ENCODE measurements at places on chromosomes 1 and 21. TPM values are rescaled to one million over a fixed set of nuclear protein-coding genes. Genes with fewer than 3 reads are reported as not detected.

DNA sequence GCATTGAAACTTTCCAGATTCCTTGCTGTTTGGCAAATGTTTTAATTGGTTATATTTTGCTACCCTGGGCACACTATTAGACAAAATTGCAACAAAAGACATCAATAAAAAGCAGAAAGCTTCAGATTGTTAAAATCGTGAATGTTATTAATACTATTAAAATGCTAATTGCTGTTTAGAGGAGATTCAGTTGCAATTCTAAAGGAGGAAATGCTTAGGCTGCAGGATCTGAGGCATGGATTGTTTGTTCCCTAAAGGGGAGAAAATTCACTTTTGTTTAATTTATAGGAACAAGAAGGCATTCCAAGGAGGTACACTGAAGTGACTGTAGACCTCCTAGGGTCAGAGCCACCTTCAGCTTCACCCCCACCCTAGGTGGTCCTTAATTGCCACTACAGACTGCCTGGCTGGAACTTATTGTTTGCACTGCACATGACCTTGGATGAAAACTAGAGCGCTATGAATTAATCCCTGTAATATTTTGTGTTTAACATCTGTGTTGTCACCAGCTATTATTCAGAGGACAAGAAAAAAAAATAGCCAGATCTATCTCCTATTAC lies 1266.9 kb upstream of the ADGRL2 start:
- no peak for DNase-seq

DNA sequence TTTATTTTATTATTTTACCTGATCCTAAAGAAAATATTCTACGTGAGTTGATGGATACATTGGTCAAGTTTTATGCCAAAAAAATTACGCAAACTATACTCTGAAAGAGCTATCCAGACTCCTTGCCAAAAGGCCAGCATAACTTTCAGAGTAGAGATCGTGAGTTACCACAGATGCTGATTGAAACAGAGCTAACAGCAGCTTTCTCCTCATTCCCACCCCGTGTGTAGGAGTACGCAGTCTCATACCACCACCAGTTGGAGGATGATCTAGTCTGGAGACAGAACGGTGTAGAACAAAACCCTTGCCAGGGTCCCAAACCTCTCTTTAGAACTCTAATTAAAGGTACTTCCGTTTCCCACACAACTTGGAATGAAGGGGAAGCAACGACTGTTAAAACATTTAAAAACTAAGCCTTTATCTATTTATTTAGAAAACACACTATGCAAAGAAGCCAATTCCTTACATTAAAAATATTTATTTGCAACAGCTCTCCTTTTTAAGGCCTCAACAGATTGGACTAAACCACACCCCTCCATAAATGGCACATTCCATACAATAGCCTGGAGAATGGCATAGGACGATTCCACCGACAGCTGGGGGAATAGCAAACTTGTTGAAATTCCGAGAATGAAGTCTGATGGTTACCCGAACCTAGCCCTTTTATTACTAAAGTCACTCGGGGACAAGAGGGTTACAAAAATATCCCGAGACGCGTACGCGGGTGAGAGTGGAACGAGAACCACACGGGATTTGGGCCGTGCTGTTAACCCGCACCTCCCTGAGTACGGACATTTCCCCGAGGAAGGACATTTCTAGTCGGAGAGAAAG lies 1.4 kb downstream of the NUCKS1 start:
- peak; percentile 33 for DNase-seq

- DNase-seq: no peak
Measured at GRCh38 chr1:12369258-12369657, 139.4 kb downstream of the VPS13D start.

DNA sequence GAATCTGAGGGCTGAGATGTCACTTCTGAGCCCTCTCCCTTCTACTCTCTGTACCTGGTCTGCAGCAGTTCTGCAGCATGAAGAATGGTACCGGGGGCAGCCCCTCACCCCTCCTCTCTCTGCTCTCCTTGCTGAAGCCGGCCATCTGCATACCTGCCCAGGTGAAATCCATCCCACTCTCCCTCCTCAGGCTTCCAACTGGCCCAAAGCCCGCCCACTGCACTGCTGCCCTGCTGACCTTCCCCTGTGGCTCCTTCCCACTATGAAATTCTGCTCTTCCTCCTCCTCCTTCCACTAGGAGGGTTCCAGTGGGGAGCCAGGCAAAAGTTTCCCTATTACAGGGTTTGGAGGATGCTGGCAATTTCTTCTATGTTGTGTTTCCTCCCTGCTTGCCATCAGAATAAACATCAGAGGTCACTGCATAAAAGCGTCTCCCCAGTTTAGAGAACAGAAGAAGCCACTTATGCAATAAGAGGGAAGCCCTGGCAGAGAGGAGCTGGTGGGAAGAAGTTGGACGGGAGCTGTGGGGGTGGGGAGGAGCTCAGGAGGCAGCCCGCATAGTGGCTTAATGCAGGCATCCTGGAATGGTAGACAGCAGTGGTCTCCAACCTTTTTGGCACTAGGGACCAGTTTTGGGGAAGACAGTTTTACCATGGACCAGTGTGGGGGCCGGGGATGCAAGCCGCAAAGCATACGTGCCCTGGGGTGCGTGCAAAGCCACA lies 30.3 kb downstream of the TMCO4 start:
- DNase-seq: no peak

The SPATA46 gene
- total RNA-seq: not detected

The ACKR1 gene
- not detected for total RNA-seq

DNA sequence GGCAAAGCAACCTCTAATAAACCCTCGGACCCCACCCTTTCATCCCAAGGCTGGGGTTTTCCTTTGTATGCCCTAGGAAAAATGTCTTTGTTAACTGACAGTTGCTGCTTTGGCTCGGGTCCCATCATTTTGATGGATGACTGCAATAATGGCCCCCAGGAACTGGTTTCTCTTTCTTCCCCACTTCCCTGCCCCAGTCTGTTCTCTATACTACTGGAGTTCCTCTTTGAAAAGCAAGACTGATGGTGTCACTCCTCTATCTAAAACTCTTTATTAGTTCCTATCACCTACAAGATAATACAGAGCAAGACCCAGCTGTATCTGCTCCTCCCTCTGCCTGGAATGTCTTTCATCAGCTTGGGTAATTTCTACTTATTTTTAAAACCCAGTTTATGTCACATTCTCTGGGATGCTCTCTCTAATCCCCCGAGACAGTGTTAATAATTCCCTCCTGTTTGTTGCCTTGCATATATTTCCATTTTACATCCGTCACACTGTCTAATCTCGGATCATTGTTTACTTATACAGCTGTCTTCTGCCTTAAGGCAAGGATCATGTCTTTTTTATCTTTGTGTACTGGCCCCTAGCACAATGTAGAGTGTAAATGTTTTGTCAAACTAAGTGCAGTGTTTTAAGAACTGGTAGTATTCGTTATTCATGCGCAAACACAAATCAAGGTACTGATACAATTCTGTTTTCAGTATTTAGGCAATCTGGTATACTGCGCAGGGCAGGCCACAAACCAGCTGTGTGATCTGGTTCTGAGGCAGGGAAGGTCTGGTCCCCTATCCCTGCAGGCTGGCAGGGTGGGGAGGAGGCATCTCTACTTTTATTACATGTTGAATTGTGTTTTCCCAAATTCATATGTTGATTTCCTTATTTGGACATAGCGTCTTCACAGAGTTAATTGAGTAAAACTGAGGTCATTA lies 16.1 kb downstream of the SLAMF1 start:
- DNase-seq: no peak

The HENMT1 gene
- 7.7 TPM for total RNA-seq

Measured in epithelial cell of proximal tubule (primary cell).